ENCODE measurements at places on chromosomes 5 and 9.
A peak's percentile ranks its signal among the peaks of the same experiment; 100 is the strongest.

- no peak for DNase-seq
Observed at GRCh38 chr5:42851481-42851880, 39.8 kb upstream of the SELENOP start.

DNA sequence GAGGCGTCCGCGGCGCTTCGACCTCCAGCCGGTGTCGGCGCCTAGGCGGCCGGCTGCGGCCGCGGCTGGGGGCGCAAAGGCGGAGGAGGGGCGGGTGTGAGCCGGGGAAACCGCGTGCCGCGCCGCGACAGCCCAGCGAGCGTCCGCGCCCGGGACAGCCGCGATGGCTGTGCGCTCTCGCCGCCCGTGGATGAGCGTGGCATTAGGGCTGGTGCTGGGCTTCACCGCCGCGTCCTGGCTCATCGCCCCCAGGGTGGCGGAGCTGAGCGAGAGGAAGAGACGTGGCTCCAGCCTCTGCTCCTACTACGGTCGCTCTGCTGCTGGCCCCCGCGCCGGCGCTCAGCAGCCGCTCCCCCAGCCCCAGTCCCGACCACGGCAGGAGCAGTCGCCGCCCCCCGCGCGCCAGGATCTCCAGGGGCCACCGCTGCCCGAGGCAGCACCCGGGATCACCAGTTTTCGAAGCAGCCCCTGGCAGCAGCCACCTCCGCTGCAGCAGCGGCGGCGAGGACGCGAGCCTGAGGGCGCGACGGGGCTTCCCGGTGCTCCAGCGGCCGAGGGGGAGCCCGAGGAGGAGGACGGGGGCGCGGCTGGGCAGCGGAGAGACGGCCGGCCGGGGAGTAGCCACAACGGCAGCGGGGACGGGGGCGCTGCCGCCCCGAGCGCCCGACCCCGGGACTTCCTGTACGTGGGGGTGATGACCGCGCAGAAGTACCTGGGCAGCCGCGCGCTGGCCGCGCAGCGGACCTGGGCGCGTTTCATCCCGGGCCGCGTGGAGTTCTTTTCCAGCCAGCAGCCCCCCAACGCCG, 605 bp downstream of the CHSY3 start:
- no peak for DNase-seq

DNA sequence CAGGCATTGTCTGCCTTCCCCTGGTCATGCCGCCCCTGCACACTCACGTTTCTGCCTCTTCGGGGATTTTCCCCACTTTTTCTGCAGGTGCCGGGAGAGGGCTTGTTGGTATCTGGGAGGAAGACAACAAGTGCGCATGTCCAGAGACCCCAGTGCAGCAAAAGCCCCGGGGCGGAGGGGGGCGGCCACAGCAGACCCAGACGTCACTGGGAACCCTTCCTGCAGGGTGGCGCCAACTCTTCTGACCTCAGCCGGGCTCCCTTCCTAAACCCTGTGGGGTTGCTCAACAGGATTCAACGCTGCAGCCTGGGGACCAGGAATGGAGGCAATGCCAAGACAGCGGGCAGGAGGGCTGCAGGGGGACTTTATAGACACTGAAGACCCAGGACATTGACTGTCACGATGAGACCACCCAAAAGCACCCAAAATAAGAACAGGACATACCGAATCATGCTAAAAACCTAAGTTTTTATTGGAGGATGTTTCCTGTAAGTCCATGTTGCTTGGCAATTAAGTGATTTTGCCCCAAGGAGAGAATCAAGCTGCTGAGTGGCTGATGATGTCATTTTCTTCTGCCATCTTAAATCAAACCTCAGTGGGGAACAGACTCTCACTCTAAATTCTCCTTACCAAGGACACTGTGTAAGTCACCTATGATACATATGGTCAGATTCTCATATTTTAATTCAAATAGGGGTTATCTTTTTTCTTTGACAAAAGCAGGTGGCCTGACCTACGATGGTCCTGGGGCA, 62.9 kb upstream of the SIMC1 start:
- DNase-seq = no peak

- DNase-seq = peak; percentile 87
Observed at GRCh38 chr5:68464424-68464823, 248.9 kb downstream of the PIK3R1 start.

- peak; percentile 55 for DNase-seq
Observed at GRCh38 chr9:101579711-101580545, 14.8 kb downstream of the PPP3R2 start.

GRCh38 chr9:70883056-70883455, 238.4 kb downstream of the TRPM3 start:
- DNase-seq = no peak

- DNase-seq = no peak
Observed at GRCh38 chr5:143826951-143827444, 15.0 kb downstream of the HMHB1 start.

- DNase-seq = no peak
Observed at GRCh38 chr5:95759634-95760033, 28.5 kb downstream of the RHOBTB3 start.

- DNase-seq = no peak
Observed at GRCh38 chr5:58875599-58875998, 292.7 kb downstream of the RAB3C start.

- no peak for DNase-seq
Observed at GRCh38 chr9:114822708-114823107, 16.9 kb upstream of the TNFSF15 start.

- no peak for DNase-seq
Observed at GRCh38 chr5:12854386-12854785, 950.1 kb upstream of the CTNND2 start.

- peak; percentile 85 for DNase-seq
Observed at GRCh38 chr9:83706676-83707517, 861 bp downstream of the UBQLN1 start.

DNA sequence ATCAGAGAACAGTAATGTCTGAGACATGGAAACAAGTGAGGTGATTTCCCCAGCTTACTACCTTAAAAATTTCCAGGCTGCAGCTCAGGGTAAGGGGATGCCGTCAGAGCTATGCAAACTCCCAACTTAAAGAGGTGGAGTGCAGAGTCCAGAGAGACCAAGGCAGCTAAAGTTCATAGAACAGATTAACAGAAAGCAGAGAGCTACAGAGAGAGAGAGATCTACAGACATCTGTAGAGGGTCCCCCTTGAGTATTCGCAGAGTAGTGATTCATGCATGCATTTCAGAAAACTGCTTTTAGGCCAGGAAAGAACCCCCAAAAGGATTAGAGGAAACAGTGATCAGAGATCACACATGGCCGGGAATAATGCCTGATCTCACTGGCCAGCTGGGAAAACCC, 306.2 kb upstream of the PUM3 start:
- DNase-seq = no peak

DNA sequence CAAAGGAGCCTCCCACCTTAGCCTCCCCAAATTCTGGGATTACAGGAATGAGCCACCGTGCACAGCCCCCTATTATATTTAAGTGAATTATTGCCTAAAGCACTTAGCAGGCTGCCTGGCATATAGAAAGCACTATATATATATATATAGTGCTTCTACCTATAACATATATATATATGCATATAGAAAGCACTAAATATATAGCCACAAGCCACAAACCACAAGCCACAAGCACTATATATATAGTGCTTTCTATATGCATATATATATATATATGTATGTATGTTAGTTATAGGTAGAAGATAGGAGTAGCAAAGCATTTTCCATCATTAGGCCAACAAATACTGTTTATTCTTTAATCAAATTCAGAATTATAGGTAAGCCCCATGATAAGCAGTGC, 185.8 kb downstream of the CWC27 start:
- no peak for DNase-seq

GRCh38 chr5:81971111-81971711, 612 bp upstream of the ATG10 start:
- DNase-seq = peak; percentile 46
